ENCODE measurements at places on chromosomes 11 and 22.

- no peak for DNase-seq
Observed at GRCh38 chr22:47804281-47804680, 1041.8 kb downstream of the TBC1D22A start.

DNA sequence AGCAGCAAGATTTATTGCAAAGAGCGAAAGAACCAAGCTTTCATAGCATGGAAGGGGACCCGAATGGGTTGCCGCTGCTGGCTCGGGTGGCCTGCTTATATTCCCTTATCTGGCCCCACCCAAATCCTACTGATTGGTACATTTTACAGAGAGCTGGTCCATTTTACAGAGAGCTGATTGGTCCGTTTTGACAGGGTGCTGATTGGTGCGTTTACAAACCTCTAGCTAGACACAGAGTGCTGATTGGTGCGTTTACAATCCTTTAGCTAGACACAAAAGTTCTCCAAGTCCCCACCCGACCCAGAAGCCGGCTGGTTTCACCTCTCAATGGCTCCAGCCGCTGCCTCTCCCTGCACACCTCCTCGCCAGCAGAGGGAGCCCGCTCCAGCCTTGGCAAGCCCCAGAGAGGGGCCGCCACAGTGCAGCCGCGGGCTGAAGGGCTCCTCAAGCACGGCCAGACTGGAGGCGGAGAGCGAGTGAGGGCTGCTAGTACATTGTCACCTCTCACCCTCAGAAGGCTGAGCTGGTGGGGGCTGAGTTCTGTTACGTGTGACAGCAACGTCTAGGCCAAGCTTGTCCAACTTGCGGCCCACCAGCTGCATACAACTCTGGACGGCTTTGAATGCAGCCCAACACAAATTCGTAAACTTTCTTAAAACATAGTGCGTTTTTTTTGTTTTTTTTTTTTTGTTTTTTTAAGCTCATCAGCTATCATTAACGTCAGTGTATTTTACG lies 8.7 kb downstream of the PTH start:
- DNase-seq: peak; percentile 72

GRCh38 chr11:86947541-86947940 lies 7.7 kb downstream of the FZD4 start:
- DNase-seq: no peak

DNA sequence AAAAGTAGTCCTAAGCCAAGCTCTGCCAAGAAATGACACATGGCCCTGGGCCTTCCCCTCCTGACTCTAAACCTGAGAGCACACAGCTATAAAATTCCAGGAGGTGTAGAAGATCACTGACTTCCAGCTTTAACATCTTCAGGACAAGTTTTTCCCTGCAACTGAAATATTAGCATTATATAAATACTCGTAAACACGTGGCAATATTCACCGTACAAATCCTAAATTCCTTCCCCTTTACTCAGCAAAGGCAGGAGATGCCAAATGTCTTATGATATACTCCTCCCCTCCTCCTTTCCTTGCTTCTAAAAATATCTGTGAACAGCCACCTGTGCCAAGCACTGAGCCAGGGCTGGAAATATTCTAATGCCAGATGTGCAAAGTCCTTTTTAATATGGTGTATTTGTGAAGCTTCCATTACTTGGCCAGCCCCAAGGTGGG lies 194.0 kb downstream of the LARGE1 start:
- no peak for DNase-seq

DNA sequence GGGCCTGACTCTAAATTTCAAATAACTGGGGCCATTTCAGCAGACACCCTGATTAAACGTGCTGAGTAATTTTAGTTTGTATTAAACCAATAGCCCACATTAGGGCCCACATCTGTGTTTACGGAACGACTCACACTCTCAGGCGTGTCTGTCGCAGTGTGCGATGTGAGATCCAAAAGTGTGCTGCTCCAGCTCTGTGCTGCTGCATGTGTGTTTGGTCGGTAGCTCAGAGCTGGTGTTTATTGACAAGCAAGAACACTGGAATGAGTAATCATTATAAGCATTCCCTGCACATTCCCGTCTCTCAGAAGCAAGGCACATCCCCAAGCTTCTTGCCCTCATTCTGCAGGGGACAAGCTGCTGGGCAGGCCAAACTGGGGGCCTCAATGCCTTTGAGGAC lies 7.8 kb downstream of the OPCML start:
- DNase-seq: no peak

- peak; percentile 84 for DNase-seq
Observed at GRCh38 chr22:38272373-38273134, at the start of gene TMEM184B. Gene TMEM184B (minus strand): TSS chr22:38273010. CDS start chr22:38247961, 25,049 bp downstream.

- no peak for DNase-seq
Observed at GRCh38 chr11:29173660-29174062, 843.2 kb downstream of the KCNA4 start.

All from activated naive CD4-positive, alpha-beta T cell treated with anti-CD3 and anti-CD28 coated beads, Interleukin-2, amount 10 ng/mL, durations not matched to agents 7 days and 5 days (primary cell).